ENCODE measurements at places on chromosomes 12 and 14.

GRCh38 chr14:78484028-78484427 is 313.9 kb downstream of the NRXN3 start:
- DNase-seq: no peak

- DNase-seq: no peak
Observed at GRCh38 chr14:32381869-32382268, 52.8 kb downstream of the AKAP6 start.

DNA sequence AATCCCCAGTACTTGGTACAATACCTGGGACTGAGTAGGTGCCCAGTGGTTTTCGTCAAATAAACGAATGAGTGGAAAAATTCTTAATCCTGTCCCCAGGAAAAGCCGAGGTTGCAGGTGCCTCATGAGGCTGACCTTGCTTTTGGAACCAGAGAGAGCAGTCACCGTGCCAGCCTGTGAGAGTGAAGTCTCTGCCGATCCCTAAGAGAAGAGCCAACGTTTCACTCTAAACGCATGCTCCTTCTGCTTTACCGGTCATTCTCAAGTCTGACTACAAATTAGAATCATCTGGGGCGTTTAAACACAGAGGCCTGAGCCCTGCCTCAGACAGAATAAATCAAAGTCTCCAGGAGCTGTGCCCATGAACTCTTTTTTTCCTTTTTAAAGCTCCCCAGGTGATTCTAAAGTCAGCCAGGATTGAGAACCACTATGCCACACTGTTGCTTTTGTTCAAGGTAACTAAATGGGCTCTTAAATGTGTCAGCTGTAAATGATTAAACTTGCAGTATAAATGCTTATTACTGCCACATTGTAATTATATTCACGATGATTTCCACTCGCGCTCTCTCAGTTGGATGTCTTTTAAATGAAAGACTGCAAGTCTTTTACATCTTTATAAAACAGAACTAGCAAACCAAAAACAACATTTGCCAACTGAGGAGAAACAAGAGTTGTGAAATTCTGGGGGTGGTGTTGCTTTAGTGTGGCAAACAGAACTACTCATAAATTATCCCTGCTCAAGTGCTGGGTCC is 26.9 kb downstream of the TCP11L2 start:
- no peak for DNase-seq

GRCh38 chr14:75249251-75249957 is 29.2 kb upstream of the FOS start:
- DNase-seq: peak; percentile 37

DNA sequence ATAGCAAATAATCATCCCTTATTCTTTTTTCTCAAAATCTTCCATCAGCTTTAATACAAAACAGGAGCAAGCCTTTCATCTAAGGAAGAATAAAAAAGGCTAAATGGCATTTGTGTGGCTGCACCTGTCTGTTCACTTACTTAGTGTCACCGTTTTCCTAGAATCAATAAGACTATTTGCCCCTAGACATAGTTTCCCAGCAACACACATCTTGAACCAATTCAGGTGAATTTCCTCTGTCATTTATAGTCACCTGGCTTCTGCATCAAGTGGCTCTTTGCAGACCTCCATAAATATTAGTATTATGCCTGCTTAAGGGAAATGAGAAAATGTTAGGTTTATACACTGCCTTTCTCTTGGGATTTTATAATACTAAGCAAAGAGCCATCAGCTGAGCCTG is 17.4 kb upstream of the GCH1 start:
- DNase-seq: no peak

DNA sequence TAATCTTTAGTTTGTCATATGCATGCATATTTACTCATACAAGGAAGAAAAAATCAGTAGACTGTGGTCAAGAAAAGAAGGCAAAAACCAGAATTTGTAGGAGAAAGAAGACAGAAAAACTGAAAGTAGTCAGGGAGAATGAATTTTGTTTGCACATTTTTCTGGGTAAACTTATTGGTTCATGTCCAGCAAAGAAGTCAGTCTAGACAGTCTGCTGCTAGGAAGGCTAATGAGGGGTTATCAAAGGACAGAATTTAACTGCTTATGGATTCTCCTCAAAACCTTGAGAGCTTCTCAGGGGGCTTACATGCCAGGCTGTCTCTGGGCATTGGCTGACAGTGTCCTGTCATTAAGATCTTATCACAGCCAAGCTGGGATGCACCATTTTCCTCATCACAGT is 293.9 kb downstream of the RPAP3 start:
- no peak for DNase-seq

DNA sequence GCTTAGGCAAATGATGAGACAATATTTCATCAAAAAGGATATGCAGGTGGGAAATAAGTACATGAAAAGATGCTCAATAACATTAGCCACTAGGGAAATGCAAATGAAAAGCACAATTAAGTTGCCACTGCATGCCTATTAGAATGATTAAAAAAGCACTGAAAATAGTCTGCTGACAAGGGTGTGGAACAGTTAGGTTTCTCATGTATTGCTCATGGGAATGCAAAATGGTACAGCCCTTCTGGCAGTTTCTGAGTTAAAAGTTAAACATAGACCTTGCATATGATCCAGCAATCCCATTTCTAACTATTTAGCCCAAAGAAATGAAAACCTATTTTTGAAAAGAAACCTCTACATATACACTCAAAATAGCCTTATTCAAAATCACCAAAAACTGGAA is 393.0 kb downstream of the BMP4 start:
- DNase-seq: no peak

GRCh38 chr12:131108177-131108955 is 154.7 kb downstream of the ADGRD1 start:
- DNase-seq: no peak

GRCh38 chr14:103384450-103385151 is 614 bp upstream of the MARK3 start:
- DNase-seq: no peak

GRCh38 chr14:96037891-96038557 is 1.1 kb upstream of the C14orf132 start:
- DNase-seq: no peak

DNA sequence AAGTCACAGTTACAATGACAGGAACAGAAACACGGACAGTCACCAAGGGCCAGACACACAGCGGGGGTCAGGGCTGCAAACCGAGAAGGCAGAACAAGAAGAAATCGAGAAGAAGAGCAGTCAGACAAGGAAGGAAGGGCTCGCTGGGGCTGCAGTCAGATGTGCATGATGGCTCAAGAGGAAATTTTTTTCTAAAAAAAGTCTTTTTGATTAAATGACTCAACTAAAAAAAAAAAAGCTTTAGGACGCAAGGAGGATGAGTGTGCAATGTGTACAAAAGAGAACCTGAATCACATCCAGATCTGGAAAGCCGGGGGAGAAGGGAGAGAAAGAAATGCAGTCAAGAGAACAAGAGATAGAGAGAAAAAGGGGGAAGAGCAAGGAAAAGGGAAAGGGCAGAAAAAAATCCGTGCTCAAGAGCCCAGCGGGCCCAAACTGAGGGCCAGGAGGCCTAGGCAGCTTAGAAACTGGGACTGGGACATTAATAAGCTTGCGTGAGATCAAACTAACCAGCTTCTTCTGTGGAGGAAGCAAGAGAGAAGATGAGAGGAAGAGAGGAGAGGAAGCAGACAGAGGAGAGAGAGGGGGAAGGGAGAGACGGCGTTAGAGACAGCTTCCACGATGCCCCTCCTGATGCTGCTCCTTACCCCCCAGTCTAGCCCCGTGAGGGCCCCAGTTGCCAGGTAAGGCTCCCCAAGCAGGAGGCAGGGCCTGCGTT is 6.7 kb downstream of the IFFO1 start:
- no peak for DNase-seq

DNA sequence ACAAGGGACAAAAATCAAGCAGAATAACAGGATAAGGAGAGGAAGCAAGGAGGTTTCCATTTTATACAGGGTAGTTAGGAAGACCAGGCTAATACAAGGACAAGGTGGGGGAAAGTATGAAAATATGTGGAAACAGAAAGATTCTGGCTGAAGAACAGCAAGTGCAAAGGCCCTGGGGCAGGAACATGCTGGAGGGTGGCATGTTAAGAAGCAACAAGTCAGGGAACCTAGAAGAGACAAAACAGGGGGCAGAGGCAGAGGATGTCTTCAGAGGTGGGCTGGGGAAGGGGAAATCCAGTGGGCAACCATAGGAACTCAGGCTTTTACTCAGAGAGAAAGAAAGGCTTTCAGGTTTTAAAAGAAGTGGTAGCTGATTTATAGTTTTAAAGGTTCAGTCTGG is 54.8 kb downstream of the NT5DC3 start:
- no peak for DNase-seq

DNA sequence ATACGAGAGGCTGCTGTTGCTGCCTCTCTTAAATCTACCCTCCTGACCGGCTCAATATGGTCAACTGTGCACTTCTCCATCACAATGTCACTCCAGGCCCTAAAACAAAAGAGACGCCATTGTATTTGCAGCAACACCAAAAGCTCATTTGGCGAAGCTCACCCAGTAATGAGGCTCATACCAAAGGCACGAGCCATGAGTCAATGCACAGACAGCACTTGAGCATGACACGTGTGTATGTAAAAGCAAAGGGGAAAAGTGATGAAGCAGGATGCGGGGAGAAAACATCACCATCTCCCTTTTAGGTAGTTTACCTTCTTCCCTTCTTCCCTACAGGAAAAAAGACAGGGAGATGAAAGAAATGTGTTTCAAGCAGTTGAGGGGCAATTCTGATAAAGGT is 150.3 kb downstream of the FOXN3 start:
- DNase-seq: no peak

DNA sequence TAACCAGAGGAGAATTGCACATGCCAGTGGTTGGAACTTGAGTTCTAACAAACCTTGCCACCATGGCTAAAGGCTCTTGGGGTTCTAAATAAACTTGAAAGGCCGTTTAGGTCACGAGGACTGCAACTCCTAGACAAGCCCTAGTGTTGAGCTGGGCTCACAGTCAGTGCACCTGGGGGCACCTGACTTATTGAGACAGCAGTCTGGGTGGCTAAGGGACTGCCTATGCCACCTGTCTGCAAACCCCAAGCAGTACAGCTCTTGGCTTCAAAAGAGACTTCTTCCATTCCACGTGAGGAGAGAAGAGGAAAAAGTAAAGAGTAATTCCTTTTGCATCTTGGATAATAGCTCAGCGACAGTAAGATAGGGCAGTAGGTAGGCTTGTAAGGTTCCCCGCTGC is 765.6 kb upstream of the FOXG1 start:
- no peak for DNase-seq

GRCh38 chr12:70048521-70049250 is 194.5 kb upstream of the CNOT2 start:
- no peak for DNase-seq

DNA sequence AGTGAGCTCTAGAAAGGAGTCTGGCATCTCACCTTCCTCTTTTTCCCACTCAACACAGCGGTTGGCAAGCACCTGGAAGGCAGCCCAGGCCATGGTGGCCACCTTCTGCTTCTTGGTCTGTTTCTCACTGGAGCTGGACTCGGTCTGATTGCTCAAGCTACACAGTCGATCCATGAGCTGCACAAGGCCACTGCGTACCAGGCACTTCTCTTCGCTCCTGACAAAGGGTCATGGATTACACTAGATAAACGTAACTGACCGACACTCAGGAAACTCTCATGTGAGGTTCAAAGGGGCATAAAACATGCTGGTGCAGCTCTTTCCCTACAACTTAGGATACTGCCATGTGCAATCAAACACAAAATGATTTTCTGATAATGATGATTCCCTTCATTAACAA is 113.7 kb downstream of the TRAFD1 start:
- no peak for DNase-seq

DNA sequence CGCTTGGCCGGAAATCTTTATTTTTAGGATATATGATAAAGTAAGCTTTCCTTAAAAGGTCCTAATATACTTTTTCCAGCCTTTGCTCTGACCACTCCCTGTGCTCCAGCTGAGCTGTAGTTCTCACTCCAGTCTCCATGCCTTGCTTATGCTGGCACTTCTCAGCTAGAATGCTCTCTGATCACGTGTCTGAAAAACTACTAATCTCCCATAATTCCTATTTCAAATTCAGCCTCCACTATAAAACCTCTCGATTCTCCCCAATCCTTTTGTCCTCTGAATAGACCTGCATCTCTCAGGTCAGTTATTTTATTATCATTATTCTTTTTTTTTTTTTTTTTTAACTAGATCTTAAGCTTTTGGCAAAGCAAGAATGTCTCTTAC is 3.7 kb downstream of the BIN2 start:
- no peak for DNase-seq

DNA sequence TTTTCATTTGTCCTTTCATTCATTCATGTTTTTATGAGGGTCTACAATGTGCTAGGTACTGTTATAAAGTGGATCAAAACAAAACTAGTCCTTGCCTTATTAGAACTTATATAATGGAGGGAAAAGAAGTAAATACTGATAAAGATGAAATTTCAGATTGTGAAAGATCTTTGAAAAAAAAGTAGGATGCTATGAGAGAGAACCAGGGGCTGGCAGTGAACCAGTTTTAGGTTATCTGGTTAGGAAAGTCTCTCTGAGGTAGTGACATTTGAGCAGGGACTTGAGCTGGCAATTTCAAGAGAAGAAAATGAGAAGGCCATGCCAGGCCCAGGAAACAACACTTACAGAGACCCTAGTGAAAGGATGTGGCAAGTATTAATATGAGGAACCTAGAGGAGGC is 57.3 kb upstream of the E2F7 start:
- no peak for DNase-seq

DNA sequence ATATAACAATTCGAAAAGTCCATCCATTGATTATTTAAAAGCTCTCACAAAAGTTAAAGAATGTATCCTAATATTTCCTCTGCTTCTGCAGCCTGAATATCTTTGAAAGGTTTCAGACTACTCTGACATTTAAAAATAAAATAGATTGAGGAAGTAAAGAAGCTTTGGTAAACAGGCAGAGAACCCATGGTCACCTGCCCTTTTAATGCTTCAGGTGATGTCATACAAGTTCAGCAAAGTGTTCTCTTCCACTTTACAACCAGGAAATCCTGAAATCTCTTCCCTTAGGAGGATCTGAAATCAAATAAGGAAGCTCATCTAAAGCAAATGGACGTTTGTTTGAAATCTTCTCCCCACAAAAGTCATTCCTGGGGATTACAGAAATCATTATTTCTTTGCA is 322.4 kb downstream of the PDZRN4 start:
- no peak for DNase-seq

GRCh38 chr14:95319312-95320077 is at the start of gene CLMN:
Gene CLMN (minus strand): TSS chr14:95319908. CDS start chr14:95319792, 116 bp downstream.
- DNase-seq: no peak

DNA sequence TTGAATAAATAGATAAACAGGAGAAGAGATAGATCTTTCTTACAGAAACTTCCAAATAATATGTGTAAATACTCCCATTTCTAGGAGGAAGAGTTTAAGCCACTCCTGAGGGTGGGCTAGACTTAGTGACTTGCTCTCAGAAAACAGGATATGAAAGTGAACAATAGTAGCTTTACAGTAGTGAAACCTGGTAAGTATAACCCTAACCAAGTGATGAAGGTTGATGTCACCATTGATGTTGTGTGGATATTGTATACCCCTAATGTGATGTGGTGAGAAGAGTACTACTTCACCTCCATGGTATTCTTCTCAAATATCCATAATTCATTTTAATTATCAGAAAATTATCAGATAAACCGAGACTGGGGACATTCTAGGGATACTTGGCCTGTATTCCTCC is 20.9 kb downstream of the AKAP6 start:
- DNase-seq: no peak
